HuH-7 (cell line): ENCODE measurements at places on chromosomes 11 and 22.

- peak; percentile 69 for DNase-seq
Measured at GRCh38 chr11:12235553-12235946, 125.2 kb downstream of the MICAL2 start.

DNA sequence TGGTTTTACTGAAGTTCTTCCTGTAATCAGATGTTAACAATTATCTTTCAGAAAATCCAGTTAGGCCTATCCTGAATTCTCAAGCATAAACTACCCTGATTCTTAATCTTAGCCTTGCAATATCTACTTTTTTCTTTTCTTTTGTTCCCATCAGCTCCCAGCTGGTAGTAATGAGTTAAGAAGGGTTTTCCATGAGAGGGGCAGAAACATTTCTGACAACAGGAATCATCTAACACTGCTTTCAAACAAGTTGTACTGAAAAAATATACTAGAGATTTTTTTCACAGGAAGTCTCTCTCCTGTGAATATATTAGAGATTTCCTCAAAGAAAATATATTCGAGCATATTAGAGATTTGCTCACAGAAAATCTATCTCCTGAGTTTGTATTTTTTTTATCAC, 3.3 kb upstream of the TRIM6 start:
- no peak for DNase-seq

GRCh38 chr11:41309716-41310115, 149.7 kb downstream of the LRRC4C start:
- DNase-seq: no peak

- no peak for DNase-seq
Measured at GRCh38 chr22:26585104-26585790, 4.7 kb downstream of the TPST2 start.

DNA sequence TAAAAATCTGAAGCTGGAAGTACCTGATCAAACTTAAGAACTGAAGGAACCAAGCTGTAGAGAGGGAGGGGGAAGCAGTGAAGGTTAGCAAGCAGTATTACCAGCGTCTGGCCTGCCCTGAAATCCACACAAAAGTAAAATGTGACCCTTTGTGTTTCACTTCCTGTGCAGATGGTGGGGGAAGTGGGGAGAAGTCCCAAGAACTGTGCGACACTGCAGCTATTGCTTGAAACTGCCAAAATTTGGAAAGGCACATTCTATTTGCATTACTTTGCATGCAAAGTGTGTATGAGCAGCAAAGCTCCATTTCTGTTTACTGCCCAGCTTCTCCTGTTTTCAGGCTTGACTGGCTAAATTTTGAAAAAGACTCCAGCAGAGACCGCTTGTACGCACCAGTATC, 72.1 kb upstream of the BMAL1 start:
- DNase-seq: no peak

DNA sequence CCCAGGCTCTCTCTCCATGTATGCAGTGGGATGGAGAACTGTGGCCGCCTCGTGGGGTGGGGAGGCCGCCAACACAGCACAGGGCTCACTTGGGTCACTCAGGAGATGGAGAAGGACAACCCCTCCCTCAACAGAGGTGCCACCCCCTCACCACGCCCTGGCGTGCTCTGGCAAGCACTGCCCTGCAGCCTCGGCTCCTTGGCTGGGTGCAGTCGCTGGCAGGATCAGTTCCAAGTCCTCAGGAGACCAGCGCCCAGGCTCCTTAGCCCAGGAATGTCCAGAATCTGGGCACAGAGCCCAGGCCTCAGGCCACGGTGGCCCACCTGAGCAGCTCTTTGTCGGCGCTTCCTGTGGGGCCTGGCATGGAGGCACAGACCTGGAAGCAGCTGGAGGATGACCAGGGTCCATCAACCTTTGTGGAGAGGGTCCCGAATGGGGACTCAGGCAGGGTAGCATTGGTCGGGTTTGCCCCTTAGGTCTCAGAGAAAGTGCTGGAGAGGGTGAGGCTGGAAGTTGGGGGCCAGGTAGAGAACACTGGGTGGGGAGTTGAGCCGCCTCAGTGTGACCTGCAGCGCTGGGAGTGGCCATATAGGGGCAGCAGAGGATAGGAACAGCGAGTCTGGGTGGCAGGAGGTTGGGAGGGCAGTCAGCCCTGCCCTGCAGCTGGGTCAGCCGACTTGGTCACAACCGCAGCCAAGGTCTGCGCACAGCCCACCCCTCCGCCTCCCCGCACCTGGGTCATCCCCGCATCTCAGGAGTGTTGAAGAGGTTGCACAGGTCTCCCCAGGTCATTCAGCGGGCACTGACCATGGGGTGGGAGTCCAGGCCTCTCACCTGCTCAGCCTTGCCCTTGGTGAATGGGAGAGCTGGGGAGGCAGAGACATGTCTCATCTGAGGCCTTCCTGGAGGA, 8.2 kb downstream of the SUSD2 start:
- DNase-seq: peak; percentile 97

DNA sequence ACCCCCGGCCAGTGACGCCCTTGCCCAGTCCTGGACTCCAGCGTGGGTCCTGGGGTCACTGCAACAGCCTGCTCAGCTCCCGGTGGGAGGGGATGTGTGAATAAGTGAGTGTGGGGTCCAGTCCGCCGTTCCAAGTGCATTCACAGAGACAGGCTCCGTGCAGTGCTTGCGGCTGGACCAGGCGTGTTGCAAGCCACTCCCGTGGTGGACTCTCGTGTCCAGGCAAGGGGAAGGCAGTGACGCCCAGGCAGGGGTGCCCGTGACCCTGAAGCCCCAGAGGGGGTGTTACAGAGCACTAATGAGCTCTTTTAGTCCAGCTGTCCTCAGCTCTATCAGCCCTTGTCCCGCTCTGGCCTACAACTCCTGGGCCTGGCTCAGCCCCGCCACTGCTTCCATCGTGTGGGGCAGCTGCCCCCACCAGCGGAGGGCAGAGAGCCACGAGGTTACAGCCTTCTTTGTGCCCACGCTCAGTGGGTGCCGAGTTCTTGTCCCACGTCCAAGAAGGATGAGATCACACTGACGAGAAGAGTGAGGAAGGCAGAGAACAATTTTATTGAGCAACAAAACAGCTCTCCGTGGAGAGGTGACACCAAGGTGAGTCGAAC, 1807.5 kb downstream of the LRRC4C start:
- no peak for DNase-seq

GRCh38 chr11:61880454-61880853, 10.9 kb downstream of the FADS3 start:
- DNase-seq: no peak

DNA sequence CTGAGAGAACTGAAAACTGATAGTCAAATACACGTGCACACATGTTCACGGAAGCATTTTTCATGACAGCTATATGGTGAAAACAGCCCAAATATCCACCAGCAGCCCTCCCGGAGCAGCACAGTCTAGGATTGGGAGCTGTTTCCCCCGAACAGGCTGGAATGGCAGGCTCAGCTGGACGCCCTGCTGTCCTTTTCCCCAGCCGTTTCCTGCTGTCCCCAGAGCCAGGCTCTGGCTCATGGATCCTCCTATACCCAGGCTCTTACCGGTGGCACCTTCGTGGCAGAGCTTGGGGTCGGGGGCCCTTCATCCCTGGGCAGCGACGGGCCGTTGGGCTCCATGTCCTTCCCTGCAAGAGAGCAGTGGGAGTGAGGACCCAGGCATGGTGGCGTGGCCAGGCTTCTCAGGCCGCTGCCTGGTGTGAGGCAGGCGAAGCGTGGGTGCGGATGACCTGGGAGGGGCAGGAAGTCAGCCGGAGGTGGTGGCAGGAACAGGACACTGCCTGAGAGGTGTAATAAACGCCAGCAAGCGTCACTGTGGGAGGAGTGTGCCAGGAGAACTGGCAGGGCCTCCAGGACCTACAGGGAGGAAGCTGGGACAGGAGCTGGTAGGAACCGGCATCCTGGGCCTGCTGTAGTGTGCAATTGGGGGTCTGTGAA, 38.8 kb downstream of the OSBPL5 start:
- no peak for DNase-seq

GRCh38 chr11:15519124-15519791, 404.5 kb downstream of the INSC start:
- DNase-seq: no peak

DNA sequence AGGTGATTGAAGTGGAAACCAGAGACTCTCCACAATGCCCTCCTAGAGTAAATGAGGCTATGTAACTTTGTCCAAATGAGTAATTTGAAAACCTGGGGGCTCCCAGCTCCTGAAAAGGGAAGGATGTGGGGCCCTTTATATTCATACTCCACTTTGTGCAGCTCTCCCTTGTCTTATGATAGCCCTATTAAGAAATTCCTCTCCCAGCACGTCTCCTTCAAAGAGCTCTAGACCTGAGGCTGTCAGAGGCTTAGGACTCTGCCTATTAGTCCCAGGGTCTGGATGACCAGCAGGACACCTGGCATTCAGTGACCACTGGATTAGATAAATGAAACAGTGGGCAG, 2.1 kb downstream of the SLC43A1 start:
- no peak for DNase-seq

DNA sequence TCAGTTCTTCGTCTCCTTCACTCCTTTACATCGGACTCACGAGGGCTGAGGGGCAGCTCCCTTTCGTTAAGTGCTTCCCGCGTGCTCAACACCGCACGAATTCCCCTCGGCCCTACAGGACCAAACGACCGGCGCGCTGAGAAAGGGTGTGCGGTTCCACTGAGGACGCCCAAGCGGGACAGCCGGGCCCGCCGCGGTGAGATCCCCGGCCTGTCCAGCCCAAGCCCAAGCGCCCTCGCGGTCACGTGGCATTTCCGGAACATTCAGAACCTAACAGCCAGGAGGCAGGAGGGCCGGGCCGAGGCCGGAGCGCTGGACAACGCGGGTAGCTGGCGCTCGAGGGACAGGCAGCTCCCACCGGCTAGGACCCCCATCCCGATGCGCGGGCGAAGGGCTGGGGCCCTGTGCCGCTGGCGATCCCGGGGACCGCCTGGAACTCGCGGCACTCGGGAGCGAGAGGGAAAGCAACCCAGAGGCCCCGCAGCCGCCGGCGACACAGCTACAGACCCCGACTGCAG, 737 bp upstream of the STIP1 start:
- peak; percentile 39 for DNase-seq

DNA sequence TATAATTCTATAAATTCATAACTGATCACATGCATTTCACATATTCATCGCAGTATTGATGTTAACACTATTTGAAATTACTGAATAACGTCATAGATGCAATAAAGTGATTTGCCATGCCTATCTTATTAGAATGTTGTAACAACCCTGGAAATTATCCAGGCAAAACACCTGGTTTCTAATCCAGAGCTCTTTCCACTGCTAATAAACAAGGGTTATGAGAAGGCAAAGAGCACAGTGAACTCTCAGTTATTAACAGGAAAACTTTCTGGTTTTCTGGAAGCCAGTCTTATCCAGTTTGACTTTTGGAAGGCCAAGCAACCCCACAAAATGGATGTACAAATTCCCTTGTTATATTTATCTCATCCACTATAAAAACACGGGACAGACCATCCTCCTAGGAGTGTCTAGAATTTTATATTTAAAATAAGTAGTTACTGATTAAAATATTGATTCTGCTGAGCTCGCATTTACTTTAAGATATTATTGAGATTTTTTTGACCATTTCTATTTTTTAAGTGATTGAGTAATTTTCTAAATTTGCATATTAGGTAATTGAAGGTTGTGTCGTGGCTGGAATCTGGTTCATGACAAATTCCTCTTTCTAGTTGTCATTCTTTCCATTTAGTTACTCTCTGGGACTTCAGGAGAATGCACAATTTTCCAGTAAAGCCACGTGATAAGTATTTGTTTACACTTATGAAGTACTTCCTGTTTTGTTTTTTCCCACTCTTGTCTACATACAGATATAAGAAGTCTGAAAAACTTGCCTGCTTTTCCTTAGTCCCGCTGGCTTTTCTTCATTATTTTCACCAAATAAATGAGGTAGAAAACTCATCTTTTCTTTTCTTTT, 47.9 kb downstream of the DCUN1D5 start:
- no peak for DNase-seq

GRCh38 chr11:123185326-123185725, 9.7 kb downstream of the CLMP start:
- no peak for DNase-seq

DNA sequence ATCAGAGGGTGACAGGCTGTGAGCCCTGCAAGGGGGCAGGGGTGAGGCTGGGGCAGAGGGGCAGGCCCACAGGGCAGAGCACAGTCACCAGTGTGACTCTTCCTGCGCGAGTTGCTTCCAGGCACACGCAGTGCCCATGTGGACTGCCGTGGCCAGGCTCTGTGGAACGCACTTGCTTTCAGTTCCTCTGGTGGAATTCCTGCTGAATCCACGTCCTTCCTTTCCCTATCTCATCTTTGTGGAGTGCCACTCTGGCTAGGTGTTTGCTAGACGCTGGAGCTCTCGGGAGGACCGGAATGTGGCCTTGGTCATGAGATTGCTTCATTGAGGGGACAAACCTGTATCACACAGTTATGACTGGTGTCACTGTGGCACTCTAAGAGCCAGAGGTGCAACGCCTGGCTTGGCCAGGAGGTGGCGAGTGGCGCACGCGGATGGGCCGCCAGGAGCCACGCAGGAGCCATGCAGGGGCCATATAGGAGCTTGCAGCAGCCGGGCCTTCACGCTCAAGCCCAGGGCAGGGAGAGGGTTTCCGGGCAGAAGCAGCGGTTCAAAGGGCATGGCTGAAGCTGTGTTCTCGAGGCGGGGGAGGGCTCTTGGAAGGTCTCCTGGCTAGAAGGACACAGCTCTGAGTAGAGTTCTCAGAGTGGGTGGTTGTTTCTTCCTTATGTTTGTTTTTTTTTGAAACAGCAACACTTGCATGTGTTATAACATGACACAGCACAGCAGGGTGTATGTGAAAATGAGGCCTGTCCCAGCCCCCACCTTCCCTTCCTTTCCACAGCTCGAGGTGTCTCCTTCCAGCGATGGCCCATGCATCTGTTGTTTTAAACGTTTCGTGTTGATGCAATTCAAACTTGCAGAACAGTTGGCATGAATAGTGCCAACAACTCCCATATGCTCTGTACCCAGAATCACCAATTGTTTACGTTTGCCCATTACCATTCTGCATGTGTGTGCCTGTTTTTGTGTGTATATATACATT, 36.2 kb downstream of the TBC1D22A start:
- peak; percentile 88 for DNase-seq

DNA sequence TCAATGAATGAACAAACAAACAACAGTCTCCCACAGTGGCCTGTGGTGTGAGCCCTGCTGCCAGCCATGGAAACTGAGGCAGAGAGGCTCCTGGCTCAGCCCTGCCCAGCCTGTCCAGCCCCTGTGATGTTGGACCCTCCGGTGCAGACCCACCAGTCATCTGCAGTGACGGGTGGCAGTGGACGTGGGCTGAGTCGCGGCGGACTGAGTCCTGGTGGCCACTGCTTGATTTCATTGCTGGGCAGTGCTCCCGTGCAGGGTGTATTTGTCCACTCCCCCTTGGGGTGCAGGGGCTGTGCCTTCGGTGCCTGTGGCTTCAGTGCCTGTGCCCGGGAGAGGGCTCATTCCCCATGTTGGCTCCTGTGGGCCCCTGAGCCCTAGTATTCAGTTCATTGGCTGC, 31.9 kb upstream of the MUC5AC start:
- no peak for DNase-seq

- DNase-seq: no peak
Measured at GRCh38 chr11:20208622-20209111, 48.4 kb upstream of the DBX1 start.
